ENCODE measurements at places on chromosomes 11 and 22.

- DNase-seq, result no peak
These were observed 365.0 kb downstream of the ETS1 start for GRCh38 chr11:128222245-128222884.

GRCh38 chr11:66314561-66315497, 2.0 kb downstream of the CD248 start:
- no peak for DNase-seq

GRCh38 chr11:47705721-47706120, 9.4 kb downstream of the AGBL2 start:
- DNase-seq, result no peak

DNA sequence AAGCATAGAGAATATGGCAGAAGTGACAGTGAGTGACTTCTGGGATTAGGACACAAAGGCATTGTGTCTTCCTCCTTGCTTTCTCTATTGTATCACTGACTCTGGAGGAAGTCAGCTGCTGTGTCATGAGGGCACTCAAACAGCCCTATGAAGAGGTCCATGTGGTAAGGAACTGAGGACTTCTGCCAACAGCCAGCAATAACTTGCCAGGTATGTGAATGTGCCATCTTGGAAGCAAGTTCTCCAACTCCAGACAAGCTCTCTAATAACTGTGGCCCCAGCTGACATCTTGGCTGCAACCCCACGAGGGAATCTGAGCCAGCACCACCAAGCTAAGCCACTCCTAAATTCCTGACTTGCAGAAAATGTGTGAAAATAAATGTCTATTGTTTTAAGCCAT, 83.6 kb upstream of the ZBED5 start:
- no peak for DNase-seq

- no peak for DNase-seq
These were observed 535.0 kb downstream of the TBC1D22A start for GRCh38 chr22:47297261-47298016.

DNA sequence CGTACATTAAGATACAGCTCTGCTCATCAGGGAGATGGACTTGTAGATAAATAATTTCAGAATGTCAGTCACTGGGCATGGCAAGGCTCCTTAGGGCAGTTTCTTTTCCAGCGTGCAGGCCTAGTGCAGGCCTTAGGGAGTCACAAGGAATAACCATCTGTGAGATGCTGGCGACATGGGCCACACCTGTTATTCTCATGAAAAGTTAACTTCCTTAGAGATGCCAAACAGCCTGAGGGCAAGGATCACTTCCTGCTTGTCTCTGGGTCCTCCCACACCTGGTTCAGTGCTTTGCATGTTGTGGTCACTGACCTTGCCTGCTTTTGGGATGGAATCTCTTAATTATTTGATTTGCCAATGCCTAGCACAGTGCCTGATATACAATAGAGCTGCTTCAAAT, 70.6 kb downstream of the ST3GAL4 start:
- DNase-seq, result no peak

DNA sequence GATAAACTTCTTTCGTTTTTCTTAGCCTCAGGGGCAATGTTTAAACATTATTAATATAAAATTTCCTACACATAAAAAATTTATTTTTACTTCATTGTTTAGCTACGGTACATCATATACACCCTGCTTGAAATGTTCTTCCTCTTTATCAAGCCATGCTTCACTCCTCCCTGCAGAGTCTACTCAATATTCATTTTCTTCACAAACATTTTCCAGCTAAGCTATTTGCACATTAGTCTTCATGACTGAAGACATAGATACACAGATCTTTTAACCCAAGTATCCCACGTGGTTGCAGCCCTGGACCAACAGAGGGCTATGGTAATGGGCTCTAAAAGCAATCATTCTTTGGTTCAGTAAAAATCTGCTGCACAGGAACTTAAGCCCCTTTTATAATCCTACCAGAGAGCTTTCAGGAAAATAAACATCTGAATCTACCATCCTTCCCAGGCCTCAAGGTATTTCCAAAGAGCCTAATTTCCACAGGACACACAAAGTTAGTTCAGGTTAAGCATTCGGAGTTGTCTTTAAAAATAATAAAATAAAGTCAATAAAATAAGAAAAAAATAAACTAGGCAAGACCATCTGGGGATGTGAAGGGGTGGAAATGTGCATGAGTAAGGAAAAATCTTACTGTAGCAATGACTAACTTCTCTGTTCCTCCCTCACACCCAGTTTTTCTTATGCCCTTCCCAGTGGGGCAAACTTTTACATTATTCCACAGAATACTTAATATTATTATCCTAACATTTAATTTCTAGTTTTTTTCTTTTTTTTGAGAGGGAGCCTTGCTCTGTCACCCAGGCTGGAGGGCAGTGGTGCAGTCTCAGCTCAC, 21.6 kb upstream of the OR6X1 start:
- DNase-seq, result no peak

- DNase-seq, result no peak
These were observed 508.7 kb upstream of the TENM4 start for GRCh38 chr11:79949574-79949973.

GRCh38 chr22:49278340-49278739, 549.3 kb downstream of the BRD1 start:
- DNase-seq, result no peak

DNA sequence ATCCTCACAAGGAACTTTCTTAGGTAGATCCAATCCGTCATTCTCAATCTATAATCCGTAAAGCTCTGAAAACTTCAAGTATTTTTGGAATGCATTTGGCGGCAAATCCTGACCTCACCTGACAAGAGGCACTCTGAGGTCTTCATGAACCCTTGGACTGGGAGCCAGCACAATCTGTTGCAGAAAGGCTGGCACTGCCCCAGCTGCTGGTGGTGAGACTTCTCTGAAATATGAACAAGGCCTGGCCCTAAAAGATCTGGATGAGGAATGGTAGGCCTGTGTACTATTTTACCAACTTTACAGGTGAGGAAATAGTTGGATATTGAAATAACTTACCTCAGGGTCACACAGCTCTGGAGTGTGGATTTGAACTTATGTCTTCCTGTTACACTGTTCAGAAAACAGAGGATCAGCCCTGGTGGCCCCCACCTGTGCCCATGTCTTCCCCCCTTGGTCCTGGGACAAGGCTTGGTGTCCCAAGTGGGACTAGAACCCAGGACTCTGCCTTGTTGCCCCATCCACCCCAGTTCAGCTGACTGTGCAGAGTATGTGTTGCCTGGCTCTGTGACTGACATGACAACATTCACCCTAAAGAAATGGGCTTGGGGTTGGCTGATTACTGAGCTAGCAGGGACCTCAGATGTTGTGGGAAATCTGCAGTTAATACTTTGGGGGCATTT, 471.4 kb downstream of the MN1 start:
- DNase-seq, result no peak

GRCh38 chr22:47918276-47918921, 1155.9 kb downstream of the TBC1D22A start:
- no peak for DNase-seq

- DNase-seq, result no peak
These were observed 50.4 kb upstream of the PRSS23 start for GRCh38 chr11:86749821-86750401.

DNA sequence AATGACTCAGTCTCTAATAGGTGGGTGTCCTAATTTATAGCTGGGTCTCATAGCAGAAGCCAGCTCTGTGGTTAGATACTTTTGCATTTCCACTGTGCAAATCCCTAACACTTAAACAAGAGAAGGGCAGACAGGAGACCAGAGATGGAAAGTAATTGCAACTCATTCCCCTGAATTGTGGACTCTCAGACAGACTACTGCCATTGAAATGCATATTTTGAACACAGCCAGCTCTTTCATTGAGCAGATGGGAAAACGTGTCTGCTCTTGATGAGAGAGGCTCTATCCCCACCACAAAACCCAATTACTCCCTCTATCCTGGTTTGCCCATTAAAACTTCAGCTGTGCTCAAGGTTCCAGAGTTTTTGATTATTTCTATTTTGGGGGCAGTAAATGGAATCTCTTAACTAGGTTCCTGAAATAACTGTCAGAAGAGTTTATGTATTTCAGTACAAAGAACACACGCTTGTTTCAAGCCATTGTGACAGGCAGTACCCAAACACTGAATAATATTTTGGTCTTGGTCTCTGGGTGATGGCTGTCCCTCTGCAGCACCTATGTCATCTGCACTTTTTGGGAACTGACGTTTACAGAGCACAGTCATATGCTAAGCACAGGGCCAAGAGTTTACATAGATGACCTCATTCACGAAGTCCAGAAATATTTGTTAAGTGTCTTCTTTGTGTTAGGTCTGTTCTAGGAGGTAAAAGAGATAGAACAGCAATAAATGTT, 41.7 kb downstream of the FAM227A start:
- no peak for DNase-seq

- no peak for DNase-seq
These were observed 1309.7 kb downstream of the LRRC4C start for GRCh38 chr11:40149721-40150120.

GRCh38 chr11:62604460-62605120, 2.9 kb upstream of the MTA2 start:
- DNase-seq, result no peak

- no peak for DNase-seq
These were observed 23.8 kb downstream of the KCNQ1 start for GRCh38 chr11:2468363-2469235.

DNA sequence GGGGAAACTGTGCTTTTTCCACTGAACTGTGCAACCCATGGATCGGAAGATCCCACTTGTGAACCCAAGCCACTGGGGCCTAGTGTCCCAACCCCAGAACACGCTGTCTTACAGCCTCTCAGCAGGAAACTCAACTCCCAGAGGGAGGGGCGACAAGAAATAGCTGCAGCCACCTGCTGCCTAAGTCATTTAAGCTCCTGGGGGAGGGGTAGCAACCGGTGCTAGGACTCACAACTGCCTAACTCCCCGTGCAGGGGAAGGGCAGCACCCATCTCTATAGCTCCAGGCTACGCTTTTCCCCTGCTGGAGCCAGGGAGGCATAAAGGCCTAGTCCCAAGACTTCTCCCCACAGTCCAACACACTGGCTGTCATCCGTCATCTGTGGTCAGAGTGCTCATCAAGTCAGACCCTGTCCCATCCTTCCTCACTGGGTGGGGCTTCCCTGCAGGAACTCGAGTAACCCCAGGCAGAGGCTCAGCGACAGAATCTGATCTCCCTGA, 363.0 kb downstream of the LUZP2 start:
- no peak for DNase-seq

DNA sequence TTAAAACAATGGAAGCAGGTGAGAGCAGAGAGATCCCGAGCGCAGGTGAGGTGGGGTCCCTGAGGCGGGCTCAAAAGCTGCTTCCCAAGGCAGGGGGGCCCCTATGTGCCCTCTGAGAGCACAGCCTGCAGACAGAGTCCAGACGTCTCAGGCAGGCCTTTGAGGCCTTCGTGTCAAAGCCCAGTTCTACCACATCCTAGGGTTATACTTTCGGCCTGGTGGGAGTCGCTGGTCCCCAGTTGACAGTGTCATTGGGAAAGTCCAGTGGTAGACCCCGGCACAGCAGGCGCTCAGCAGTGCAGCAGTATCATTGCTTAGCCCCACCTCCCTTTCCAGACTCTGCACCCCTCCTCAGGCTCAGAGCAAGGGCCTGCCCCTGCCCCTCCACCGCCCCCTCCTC, 9.1 kb downstream of the LINC01488 start:
- no peak for DNase-seq

- no peak for DNase-seq
These were observed 110.0 kb upstream of the KIRREL3 start for GRCh38 chr11:127110542-127110941.

DNA sequence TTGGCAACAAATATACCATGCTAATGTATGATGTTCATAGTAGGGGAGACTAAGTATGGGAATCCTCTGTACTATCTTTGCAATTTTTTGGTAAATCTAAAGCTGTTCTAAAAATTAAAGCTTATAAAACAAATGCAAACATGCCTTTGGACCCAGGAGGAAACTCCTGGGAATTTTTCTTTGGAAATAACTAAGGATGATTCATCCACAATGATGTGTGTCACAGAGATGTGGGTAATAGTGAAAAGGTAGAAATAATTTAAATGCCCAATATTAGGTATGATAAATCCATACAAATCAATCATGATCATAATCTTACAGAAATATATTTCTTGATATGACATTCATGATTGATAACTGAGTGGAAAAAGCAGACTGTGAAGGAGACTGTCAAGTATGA, 135.8 kb downstream of the TRIM44 start:
- no peak for DNase-seq

DNA sequence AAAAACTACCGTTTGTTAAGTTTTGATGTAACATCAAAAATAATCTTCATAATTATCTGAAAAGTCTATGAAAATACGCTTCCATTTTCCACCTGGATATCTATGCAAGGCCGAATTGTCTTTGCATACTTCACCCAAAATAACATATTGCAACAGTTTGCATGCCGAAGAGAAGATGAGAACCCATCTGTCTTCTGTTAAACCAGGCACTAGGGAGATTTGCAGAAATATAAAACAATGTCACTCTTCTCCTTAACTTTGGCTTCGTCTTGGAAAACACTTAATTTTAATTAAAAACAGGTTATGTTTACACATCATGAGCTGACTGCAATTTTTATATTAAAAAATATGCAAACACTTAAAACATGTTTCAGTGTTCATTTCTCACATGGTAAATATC, 1325.8 kb downstream of the TBC1D22A start:
- DNase-seq, result no peak

GRCh38 chr11:17601676-17602075, 54.6 kb downstream of the OTOG start:
- no peak for DNase-seq

DNA sequence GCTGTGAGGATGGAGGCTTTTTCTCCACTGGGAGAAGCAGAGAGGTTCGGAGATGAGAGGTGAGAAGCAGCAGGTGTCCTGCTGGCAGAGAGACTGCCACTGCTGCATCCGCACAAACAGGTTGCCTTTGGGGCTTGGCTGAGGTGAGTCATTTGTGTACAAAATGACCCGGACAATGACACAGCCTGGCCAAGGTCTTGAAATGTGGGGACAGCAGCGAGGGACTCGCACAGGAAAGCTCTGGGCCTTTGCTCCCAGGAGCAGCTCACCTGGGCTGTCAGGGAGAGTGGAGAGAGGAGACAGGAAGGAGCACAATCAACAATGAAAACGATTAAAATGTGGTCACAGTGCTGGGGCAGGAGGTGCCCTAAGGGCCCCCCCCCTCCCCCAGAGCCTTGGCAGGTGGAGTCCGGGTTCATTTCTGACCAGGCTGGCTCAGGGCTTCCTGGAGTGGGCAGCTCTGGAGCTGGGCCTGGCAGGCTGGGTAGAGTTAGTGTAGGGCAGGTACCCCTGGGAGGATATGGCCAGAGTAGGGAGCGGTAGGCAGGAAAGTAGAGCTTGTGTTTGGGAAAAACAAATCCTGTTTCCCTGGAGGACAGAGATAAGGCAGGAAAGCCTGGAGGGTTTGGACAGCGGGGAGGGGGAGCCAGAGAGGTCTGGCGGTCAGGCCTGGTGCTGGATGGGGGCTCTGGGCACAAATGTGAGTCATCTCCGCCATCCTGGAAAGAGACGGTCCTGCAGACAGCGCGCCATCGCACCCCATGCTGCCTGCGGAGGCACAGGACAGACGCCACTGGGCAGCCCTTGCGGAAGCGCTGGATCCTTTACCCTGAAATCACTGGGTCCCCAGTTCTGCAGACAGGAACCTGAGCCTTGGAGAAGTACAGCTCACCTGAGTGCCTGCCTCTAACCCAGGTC, 37.8 kb upstream of the CELSR1 start:
- no peak for DNase-seq

Measured in cerebellar nuclear complex (tissue), 1 donor.